ENCODE measurements at places on chromosomes 2 and 18.

DNA sequence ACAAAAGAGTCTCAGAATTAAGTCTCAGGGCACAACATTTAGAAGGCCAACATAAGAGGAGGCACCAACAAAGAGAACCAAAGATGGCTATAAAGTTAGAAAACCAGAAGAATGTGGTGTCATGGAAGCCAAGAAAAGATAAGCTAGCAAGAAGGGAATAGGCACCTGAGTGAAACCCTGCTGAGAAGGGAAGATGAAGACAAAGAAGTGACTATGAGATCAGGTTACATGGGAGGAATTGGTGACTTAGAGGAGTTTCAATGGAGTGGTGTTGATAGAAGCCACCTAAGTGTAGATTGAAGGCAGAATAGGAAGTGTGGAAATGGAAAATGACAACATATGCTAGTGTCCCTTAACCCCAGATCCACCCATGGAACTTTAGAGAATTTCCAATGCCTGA lies 327.6 kb upstream of the KCNJ3 start:
- no peak for DNase-seq

GRCh38 chr2:223488814-223489213 lies 113.3 kb downstream of the SCG2 start:
- DNase-seq, result no peak

GRCh38 chr18:48085781-48086487 lies 155.5 kb upstream of the SMAD2 start:
- DNase-seq, result no peak

DNA sequence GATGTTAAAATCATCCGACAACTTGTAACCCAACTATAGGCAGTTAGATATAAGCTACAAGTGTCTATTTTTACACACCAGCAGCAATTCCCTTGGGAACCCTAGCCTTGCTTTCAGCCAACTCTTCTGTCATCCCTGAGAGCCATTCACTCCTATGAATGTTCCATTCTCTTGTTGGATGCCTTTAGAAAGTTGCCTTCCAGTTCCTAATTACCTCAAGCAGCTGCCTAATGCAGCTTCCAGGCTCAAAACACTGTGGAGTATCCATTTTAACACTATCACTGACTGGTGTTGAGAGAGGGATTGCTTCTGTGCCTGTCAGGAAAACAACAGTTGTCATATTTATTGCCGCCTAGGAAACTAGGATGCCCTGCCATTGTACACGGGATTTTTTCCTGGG lies 402.0 kb upstream of the ACVR2A start:
- no peak for DNase-seq

All from activated T-helper 2 cell treated with anti-CD3 and anti-CD28 coated beads, Interferon-gamma antibody, Interleukin-2, Interleukin-4, amounts not matched to agents 10 μg/mL and 5 μg/mL and 100 μg/mL, durations not matched to agents 14 hours and 24 hours and 36 hours (primary cell).